ENCODE measurements at places on chromosomes 12 and 14.

GRCh38 chr14:49982501-49982951 lies 89.6 kb downstream of the ARF6 start:
- no peak for DNase-seq

- DNase-seq: no peak
These were observed 153.1 kb downstream of the BCL11B start for GRCh38 chr14:99118946-99119345.

DNA sequence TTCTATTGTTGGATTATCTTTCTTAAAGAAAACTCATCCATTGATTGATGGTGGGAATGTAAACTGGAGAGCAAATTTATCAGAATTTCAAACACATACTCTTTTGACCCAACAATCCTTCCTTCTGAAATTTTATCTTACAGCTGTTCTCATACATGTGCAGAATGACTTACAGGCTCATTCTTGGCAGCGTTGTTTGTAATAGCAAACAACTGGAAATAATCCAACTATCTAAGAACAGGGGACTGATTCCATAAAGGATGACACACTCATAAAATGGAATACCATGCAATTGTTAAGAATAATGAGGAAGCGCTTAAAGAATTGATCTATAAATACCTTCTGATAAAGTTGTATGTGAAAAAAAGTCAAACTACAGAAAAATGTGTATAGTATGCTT lies 24.0 kb downstream of the RHOJ start:
- DNase-seq: no peak

GRCh38 chr14:64729386-64730060 lies 25.3 kb downstream of the PLEKHG3 start:
- no peak for DNase-seq

GRCh38 chr12:121390856-121391255 lies 9.1 kb upstream of the RNF34 start:
- DNase-seq: no peak

DNA sequence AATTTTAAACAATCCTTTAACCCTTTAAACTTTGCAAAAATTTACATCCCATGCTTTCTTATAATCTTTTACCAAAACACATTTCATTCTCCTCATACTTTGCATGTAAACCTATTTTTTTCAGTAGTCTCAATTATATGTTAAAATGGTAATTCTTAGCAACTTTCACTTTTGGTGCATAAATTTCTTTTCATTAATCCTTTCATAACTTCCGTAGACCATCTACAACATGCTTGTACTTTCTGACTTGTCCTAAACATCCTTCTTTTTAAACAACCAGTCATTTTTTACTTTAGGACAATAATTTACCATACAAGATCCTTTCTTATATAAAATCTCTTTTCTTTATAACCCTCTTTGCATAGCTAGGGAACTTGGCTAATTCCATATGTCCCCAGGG lies 19.5 kb downstream of the CCDC91 start:
- DNase-seq: no peak

- no peak for DNase-seq
These were observed 4.7 kb downstream of the CISTR start for GRCh38 chr12:53747095-53747494.

GRCh38 chr14:83556746-83557453 lies 1973.0 kb upstream of the FLRT2 start:
- DNase-seq: no peak

DNA sequence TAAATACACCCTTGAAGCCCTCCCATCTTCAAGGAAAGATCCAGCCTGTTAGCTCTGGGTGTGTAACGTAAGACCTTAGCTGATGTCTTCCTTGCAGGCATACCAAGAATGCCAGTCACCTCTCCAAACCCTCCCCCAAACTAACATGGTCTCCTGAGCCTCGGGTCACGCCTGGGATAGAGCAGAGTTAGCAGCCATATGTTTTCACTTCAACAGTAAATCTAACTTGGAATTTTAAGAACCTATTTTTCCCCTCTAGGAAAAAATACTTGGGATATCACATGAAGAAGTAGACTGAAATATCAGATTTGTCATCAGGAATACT lies 27.9 kb downstream of the BCL2L14 start:
- DNase-seq: no peak

GRCh38 chr12:69922999-69923398 lies 98.0 kb downstream of the MYRFL start:
- no peak for DNase-seq

DNA sequence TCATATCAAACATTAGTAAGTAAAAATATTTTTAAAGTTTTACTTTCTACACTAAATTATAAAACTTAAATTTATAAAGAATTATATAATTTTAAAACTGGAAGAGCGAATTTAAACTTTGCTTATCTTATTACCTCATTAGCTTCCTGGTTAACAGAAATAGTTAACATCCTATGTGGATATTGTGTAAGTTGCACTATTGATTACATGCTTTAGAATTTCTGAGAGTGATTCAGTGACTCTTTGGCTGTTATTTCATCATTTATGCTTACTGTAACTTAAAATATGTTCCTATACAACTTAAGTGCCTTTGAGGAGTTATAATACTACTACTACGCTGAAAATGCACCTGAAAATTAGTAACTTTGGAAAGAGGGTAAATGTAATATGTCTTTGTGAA lies 101.4 kb downstream of the FOXA1 start:
- DNase-seq: no peak

DNA sequence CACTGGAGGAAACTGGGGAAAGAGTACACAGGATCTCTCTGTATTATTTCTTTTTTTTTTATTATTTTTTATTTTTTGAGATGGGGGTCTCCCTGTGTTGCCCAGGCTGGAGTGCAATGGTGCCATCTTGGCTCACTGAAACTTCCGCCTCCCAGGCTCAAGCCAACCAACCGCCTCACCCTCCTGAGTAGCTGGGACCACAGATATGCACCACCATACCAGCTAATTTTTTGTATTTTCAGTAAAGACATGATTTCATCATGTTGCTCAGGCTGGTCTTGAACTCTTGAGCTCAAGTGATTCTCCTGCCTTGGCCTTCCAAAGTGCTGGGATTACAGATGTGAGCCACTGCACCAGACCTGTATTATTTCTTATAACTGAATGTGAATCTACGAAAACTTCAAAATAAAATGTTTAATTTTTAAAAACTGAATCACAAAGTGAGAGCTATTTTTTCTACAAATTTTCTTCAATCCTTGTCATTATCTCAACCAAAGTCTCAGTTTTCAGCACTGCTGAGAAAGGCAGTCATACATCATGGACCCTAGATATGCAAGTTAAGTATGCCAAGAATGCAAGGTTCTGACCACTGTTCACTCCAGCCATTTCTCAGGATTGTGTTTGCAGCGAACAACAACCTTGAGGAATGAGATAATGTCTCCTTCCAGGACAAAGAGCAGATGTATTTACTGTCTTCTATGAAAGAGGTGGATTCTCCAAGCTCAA lies 2.4 kb downstream of the EAPP start:
- no peak for DNase-seq

- DNase-seq: no peak
These were observed 61.1 kb downstream of the NTF3 start for GRCh38 chr12:5493018-5493417.

- DNase-seq: no peak
These were observed 508 bp upstream of the KCNH5 start for GRCh38 chr14:63045612-63046320.

- no peak for DNase-seq
These were observed 39.1 kb downstream of the AREL1 start for GRCh38 chr14:74673768-74674167.

GRCh38 chr14:68950111-68950510 lies 29.0 kb downstream of the ACTN1 start:
- DNase-seq: no peak

GRCh38 chr12:131159660-131160059 lies 206.0 kb downstream of the ADGRD1 start:
- no peak for DNase-seq

- DNase-seq: no peak
These were observed 1146.1 kb upstream of the TMEM132C start for GRCh38 chr12:127120851-127121250.

GRCh38 chr12:30880061-30880460 lies 46.5 kb upstream of the TSPAN11 start:
- no peak for DNase-seq

GRCh38 chr12:28622406-28622805 lies 432.1 kb downstream of the CCDC91 start:
- no peak for DNase-seq

GRCh38 chr12:90729736-90730135 lies 225.2 kb downstream of the CCER1 start:
- no peak for DNase-seq

DNA sequence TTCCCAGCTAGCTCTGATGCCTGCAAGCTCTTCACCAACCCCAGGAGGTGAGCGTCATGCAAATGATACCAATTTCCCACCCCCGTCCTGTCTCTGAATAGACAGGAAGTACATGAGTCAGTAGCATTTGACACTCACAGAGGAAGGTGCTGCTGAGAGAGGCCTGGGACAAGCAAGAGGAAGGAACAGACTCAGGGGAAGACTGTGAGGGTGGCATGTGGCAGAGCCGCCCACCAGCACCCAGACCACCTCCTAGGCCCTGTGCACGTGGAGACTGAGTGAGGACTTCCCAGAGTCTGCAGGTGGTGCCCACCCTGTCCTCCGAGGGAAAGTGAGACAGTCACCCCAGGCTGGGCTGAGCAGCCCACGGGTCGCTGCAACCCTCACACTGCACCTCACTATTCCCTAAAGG lies 199.5 kb upstream of the SFSWAP start:
- peak; percentile 73 for DNase-seq

- DNase-seq: no peak
These were observed 38.8 kb upstream of the NINJ2 start for GRCh38 chr12:701896-702539.

DNA sequence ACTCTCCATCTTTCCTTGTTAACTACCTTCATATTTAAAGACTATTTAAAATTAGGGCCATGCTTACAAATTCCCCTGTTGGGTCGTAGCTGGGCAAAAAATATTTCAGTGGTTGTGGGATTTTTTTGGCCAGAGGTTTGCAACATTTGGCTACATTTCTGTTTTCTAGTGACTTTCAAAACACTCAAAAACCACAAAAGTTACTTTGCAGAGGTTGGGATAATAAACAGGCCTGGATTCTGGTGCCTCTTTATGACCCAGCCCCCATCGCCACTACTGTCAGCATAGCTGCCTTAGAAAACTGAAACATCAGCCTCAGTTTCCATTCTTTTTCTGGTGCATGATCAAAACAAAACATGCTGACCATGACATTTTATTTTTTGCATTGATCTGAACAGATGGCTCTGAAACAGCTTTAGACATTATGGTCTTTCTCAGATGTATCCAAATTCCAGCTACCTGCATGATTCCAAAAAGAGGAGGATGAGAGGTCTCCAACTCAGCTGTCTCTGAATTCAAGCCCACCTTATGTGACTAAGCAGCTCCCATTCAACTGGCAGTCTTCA lies 5.2 kb downstream of the DPF3 start:
- DNase-seq: no peak

GRCh38 chr14:60315196-60315990 lies 66.4 kb downstream of the PPM1A start:
- no peak for DNase-seq

DNA sequence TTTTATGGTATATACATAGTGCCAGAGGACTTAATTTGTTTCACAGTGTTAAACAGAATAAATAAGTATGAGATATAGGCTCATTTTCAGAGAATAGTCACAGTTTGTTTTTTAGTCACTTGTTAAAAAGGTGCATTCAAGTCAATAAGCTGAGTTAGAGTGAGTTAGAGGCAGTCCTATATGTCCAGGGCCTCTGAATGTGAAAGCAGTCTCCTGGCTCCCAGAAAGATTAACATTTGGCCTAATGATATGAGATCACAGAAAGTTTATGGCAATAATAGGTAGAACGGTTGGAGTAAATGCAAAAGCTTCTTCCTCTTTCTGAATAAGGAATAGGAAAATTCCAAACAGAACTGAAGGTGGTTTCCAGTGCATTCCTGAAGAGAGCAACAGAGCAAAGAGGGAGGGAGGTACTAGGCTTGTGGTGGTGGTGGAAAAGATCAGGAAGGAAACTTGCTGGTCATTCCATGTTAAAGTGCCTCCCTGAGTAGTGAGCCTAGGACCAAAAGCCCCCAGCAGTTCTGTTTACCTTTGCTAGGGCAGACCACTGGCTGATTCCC lies 54.4 kb downstream of the SLC38A4 start:
- no peak for DNase-seq

- no peak for DNase-seq
These were observed 367.1 kb upstream of the FAR2 start for GRCh38 chr12:28781671-28782652.

DNA sequence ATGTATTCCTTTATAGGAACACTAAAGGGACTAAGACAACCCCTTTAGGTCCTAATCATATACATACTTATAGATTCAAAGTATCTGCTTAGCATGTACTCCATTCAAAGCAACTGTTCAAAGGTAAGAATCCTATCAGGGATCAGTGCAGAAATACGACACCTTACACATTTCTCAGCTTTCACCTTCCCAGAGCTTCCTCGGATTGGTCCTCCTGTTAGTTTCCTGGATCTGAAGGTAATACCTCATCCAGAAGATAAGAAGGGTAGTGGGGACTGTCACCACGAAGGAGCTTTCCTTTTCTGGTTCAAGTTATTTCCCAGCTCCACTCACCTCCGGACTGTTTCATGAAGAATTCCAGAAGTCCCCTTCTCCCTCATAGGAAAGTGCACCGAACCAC lies 38.0 kb downstream of the RCOR1 start:
- no peak for DNase-seq

- DNase-seq: no peak
These were observed 66.1 kb downstream of the ANO6 start for GRCh38 chr12:45281994-45282393.

DNA sequence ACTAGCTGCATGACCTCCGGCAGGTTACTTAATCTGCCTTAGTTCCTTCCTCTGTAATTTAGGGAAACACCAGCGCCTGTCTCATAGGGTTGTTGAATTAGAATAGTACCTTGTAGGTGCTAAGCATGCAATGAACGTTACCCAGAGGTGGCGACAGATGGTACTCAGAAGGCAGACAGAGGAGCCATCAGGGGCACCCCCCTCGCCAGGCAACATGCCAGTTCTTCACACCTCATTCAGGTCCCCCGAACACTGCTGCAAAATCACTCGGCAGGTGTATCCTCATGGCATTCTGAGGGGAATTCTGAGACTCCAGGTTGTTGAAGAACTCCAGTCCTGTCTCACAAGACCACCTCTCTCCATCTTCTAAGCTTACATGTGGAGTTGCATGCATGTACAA lies 10.1 kb downstream of the ISM2 start:
- DNase-seq: no peak

GRCh38 chr12:70080566-70080965 lies 162.7 kb upstream of the CNOT2 start:
- DNase-seq: no peak

- no peak for DNase-seq
These were observed 240.0 kb downstream of the BMP4 start for GRCh38 chr14:53716578-53716977.

GRCh38 chr14:102888748-102889147 lies 33.7 kb upstream of the AMN start:
- no peak for DNase-seq

DNA sequence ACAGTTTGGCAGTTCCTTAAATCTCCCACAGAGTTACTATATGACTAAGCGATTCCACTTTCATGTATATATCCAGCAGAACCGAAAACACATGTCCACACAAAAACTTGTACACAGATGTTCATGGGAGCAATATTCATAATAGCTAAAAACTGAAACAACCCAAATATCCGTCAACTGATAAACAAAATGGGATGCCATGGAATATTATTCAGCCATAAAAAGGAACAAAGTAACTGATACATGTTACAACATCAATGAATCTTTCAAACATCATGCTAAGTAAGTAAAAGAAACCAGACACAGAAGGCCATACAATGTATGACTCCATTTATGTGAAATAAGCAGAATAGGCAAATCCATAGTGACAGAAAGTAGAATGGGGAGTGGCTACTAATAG lies 80.2 kb upstream of the GPHB5 start:
- DNase-seq: no peak

GRCh38 chr14:47590767-47591495 lies 84.5 kb downstream of the MDGA2 start:
- no peak for DNase-seq

Data from GM12878 (cell line).